ENCODE measurements at places on chromosomes 5 and 9. TPM values are rescaled to one million over a fixed set of nuclear protein-coding genes. Genes with fewer than 3 reads are reported as not detected.

GRCh38 chr5:115487168-115487567 lies 57.4 kb downstream of the FEM1C start:
- H3K36me3 ChIP-seq, result no peaks in the 10 kb centered on the region
- H3K27me3 ChIP-seq, result no peaks in the 10 kb centered on the region
- no peak overlapping the region for H3K27ac ChIP-seq
- no peak overlapping the region for H3K4me3 ChIP-seq
- DNase-seq, result no peak

- H3K36me3 ChIP-seq, result no peaks in the 10 kb centered on the region
- H3K27me3 ChIP-seq, result no peaks in the 10 kb centered on the region
- no peaks in the 10 kb centered on the region for H3K4me1 ChIP-seq
- DNase-seq, result no peak
- no peak overlapping the region for H3K27ac ChIP-seq
Measured at GRCh38 chr9:19192202-19193028, 38.1 kb upstream of the DENND4C start.

DNA sequence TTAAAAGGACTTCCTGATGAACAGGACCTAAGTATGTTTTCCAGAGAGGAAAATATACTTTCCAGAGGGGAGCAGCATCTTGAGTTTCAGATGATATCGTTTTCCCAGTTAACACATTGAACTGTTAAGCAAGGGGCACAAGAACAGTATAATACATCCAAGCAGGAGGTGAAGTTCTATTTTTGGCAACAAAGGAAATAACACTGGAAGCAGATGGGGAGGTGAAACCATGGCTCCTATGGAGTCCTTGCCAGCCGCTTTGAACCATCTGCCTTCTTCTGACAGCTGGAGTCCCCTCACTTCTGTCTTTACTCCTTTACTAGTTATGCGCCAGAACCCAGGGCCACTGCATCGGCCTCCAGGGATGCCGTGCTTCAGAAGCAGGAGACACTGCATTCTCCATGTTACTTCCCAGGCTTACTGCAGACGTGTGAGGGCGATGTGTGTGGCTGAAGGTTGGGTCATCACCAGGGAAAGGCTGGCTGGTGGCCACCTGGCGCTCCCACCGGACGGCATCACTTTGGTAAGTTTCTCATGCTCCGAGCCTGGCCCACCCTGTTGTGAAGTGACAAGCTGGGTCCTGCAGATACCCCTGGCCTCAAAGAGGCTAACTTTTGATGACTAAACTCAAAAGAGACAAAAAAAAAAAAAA lies 77.8 kb downstream of the TTLL11 start:
- DNase-seq, result no peak
- no peaks in the 10 kb centered on the region for H3K36me3 ChIP-seq
- peaks cover 5% of the 10 kb centered on the region for H3K27me3 ChIP-seq
- H3K4me1 ChIP-seq, result no peaks in the 10 kb centered on the region
- H3K4me3 ChIP-seq, result no peak overlapping the region

HTR1A gene
- total RNA-seq, result not detected

CCL27 gene
- 1.0 TPM for total RNA-seq

EGFL7 gene
- total RNA-seq, result 82.0 TPM
